ENCODE measurements at places on chromosomes 6 and 20.

DNA sequence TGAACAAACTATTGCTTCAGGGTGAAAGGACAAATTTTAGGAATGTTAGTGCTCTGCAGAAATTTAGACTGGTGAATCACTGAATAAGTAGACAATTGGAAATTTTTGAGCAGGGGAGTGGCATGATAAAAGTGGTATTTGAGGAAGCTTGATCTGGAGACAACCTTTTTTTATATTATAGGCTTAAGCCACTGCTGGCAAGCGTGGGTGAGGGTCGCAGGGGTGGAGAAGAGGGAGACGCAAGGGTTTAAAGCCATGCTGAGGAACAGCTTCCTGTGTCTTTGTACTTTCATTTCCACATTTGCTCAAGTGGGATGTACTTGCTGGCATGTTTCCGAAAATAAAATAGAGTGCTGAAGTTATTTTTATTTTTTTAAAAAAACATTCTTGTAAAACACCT lies 23.7 kb downstream of the NCOA7 start:
- no peak for DNase-seq

- DNase-seq = no peak
Observed at GRCh38 chr6:50211582-50211981, 161.9 kb upstream of the DEFB112 start.

- no peak for DNase-seq
Observed at GRCh38 chr20:36271639-36272546, 34.2 kb upstream of the DLGAP4 start.

DNA sequence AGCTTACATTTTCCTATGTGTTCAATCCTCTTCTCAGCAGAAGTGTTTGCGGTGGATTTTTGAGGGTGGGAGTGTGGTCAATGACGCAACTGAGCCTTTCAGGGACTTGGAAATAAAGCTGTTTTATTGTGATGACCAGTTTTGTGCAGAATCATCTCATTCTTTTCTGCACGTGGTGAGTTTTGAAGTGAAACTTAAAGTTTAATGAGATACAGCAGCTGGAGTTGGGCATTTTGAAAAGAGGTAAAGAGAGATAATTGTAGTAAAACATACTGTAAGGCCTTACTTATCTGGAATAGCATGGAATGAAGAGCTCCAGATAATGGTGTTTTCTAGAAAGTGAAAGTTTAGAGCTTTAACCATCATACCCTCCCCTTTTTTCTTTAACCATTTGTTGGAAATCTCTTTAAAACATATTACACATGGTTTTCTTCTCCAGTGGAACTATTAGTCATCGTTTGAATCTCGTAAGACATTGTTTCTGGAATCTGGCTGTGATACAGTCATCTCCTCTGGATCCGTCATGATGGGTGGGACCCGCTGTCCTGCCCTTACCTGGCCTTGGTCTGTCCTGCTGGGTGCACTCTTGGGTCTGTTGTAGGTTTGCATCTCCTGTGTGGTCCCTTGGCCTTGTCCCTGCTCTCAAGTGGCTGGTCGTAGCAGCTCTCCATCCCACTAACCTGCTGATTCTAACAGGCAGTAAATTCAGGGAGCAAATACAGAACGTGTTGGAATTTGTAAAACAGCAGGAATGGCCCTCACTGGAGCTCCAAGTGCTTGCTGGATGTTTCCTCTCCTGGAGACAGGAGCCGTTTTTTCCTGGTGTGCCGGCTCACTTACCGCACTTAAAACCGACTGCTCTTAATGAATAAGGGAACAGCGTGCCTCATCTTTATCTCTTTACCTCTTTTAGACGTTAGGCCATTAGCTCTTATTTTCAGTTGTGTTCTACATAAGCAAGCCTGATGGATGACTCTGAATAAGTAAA lies 29.8 kb downstream of the UST start:
- no peak for DNase-seq

GRCh38 chr6:23181356-23182110 lies 612.2 kb downstream of the HDGFL1 start:
- no peak for DNase-seq

DNA sequence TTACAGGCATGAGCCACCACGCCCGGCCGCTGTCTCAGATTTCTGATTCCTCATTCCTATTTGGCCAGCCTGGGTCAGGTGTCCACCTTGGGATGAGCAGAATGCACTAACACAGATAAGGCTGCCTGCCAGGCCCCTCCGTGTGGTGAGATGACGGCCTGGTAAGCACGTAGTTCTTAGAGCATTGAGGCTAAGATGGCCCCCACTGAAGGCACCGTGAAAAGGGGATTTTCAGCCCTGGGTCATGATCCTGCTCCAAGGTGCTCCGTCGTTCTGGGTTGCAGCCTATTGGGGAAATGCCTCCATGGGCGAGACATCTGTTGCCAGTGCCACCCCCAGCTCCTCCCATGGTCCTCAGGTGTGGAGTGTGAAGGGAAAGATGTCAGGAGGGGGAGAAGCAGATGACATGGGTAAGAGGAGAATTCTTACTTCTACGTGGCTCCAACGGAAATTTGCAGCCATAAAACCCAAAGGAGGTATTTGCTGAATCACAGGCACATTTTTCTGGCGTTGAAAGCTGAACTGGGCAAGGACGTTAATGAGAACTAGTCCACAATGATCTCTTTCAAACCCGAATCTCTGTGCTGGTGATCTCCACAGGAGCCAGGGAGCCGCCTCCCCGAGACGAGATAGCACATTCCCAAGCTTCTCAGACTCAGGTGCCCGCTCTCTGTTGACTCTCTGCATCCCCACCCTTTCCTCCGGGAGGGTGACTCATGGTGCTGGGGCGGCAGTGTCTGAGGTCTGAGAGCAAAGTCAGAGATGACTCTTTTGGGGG lies 34.0 kb upstream of the BMP6 start:
- DNase-seq = no peak

- DNase-seq = no peak
Observed at GRCh38 chr20:1034415-1034789, 32.3 kb upstream of the RSPO4 start.

DNA sequence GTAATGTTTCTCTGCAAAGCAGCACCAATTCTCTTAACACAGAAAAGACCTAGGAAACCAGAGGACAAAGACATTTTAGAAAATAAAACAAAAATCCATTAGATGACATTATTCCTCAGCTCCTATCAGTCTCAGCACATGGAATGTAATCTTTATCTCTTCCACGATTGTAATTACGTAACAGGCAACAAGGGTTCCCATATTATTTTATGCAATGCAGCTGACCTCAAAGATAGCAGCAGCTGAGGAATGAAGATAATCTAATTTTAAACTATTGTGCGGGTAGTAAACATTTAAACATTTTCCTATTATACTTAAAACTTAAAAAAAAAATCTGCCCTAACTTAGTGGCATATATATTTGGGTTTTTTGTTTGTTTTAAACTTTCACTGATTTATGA lies 33.0 kb upstream of the PTCHD4 start:
- no peak for DNase-seq

All from activated CD8-positive, alpha-beta memory T cell treated with anti-CD3 and anti-CD28 coated beads for 4 hours (primary cell).